Adipose tissue (tissue), 3 donors: ENCODE measurements at places on chromosomes 2 and 18. TPM values are rescaled to one million over a fixed set of nuclear protein-coding genes. Genes with fewer than 3 reads are reported as not detected.

LDLRAD4 gene
- polyA plus RNA-seq, result 8.5 TPM

ATAD2B gene
- 3.9 TPM for polyA plus RNA-seq

HNMT gene
- 19.2 TPM for polyA plus RNA-seq

DYSF gene
- polyA plus RNA-seq, result 24.0 TPM

ABCG5 gene
- 0.06 TPM for polyA plus RNA-seq

SERPINB2 gene
- polyA plus RNA-seq, result 206 TPM

CKAP2L gene
- 0.16 TPM for polyA plus RNA-seq

PLCL1 gene
- polyA plus RNA-seq, result 0.39 TPM

C2orf74 gene
- 33.6 TPM for polyA plus RNA-seq

INPP4A gene
- 6.9 TPM for polyA plus RNA-seq

SNTG2 gene
- 0.56 TPM for polyA plus RNA-seq

MARCO gene
- polyA plus RNA-seq, result 10.1 TPM

ELOA2 gene
- polyA plus RNA-seq, result not detected

SERPINB4 gene
- polyA plus RNA-seq, result 0.16 TPM

NLRC4 gene
- 3.9 TPM for polyA plus RNA-seq

VIT gene
- polyA plus RNA-seq, result 1.2 TPM

WDR43 gene
- polyA plus RNA-seq, result 10.1 TPM

DNAJC5G gene
- polyA plus RNA-seq, result 0.07 TPM

KIAA2012 gene
- polyA plus RNA-seq, result not detected

PDE11A gene
- 0.72 TPM for polyA plus RNA-seq

IL1F10 gene
- polyA plus RNA-seq, result not detected

MROH2A gene
- polyA plus RNA-seq, result 0.14 TPM

CD28 gene
- 0.59 TPM for polyA plus RNA-seq

KCNE4 gene
- polyA plus RNA-seq, result 1.5 TPM

TXNDC9 gene
- 8.5 TPM for polyA plus RNA-seq

LRATD1 gene
- 3.5 TPM for polyA plus RNA-seq

PIKFYVE gene
- 6.9 TPM for polyA plus RNA-seq

MAL gene
- 3.8 TPM for polyA plus RNA-seq

CELF4 gene
- 0.67 TPM for polyA plus RNA-seq

TYW5 gene
- polyA plus RNA-seq, result 2.7 TPM

RASGRP3 gene
- polyA plus RNA-seq, result 6.1 TPM

TTC39C gene
- 20.7 TPM for polyA plus RNA-seq

CYP27C1 gene
- polyA plus RNA-seq, result 0.43 TPM

ANKRD23 gene
- 2.7 TPM for polyA plus RNA-seq

MOGAT1 gene
- polyA plus RNA-seq, result 1.8 TPM

NYAP2 gene
- 0.01 TPM for polyA plus RNA-seq

ACVR1C gene
- 1.8 TPM for polyA plus RNA-seq

ALPI gene
- 0.03 TPM for polyA plus RNA-seq

CPO gene
- polyA plus RNA-seq, result 1.1 TPM

MYCN gene
- polyA plus RNA-seq, result 1.0 TPM

DYNAP gene
- polyA plus RNA-seq, result not detected

CTAGE1 gene
- polyA plus RNA-seq, result not detected

EGR4 gene
- 0.05 TPM for polyA plus RNA-seq

GDF7 gene
- polyA plus RNA-seq, result 0.09 TPM

ADCYAP1 gene
- 0.83 TPM for polyA plus RNA-seq

NCKAP5 gene
- 0.16 TPM for polyA plus RNA-seq

UGT1A3 gene
- polyA plus RNA-seq, result not detected

ZNF892 gene
- 0.75 TPM for polyA plus RNA-seq

CYS1 gene
- 2.4 TPM for polyA plus RNA-seq

ABHD1 gene
- 1.4 TPM for polyA plus RNA-seq

LRRTM1 gene
- polyA plus RNA-seq, result 0.04 TPM

STPG4 gene
- polyA plus RNA-seq, result 0.06 TPM

HMSD gene
- 0.22 TPM for polyA plus RNA-seq

ZAP70 gene
- 4.1 TPM for polyA plus RNA-seq

PLEK gene
- 52.2 TPM for polyA plus RNA-seq

ASNSD1 gene
- polyA plus RNA-seq, result 28.0 TPM

DUSP19 gene
- 0.79 TPM for polyA plus RNA-seq
